CD4-positive, alpha-beta T cell treated with Interleukin-6 for 4 hours (primary cell): ENCODE measurements at places on chromosomes 6 and 20.

- DNase-seq, result peak; percentile 64
These were observed 2.1 kb downstream of the RAET1E start for GRCh38 chr6:149895833-149896271.

DNA sequence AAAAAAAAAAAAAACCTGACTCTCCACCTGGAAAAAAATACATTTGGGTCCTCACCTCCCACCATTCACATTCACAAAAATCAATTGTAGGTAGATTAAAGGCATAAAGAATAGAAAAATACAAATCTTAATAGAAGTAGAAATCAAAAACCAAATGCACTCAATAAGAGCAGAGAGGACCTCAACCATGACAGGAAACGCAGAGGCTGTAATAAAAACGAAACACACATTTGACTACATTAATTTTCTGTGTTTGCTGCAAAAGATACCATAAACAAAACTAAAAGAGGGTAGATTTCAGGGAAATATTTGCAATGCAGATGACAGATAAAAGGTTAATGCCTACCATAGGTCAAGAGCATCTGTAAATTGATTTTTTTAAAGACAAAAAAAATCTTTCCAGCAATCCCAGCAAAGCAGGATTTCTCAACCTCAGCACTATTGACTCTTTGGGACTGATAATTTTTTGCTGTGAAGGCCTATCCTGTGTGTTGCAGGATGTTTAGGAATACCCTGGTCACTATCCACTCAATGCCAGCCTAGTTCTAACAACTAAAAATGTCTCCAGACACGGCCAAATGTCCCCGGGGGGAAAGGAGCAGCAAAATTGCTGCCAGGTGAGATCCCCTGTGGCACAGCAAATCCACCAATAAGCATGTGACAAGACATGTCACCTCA is 9.1 kb downstream of the ETV7 start:
- no peak for DNase-seq

DNA sequence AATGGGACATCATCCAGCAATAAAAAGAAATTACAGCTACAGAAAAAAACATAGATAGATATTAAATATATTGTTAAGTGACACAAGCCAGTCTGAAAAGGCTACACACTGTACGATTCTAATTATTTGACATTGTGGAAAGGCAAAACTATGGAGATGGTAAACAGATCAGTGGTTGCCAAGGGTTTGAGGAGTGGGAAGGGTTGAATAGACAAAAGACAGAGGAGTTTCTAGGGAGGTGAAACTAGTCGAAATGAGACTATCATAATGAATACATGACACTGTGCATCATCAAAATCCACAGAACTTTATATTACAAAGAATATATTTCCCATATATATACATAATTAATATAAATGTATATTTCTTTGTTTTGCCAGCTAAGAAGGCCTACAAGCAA is 9.8 kb downstream of the EPM2A start:
- no peak for DNase-seq

DNA sequence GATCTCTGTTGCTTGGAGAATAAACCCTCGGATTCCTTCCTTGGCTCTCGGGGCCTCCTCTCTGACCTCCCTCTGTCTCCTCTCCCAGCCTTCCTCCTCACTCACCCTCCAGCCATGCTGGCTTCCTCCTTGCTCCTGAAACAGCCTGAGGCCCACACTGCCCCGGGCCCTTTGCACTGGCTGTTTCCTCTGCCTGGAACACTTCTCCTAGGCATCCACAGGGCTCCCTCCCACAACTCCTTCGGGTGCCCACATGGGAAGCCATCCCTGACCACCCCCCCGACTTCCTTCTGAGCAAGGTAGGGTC is 87.7 kb downstream of the CEBPB start:
- DNase-seq, result no peak

- DNase-seq, result no peak
These were observed 8.1 kb downstream of the ASIP start for GRCh38 chr20:34249291-34249690.

DNA sequence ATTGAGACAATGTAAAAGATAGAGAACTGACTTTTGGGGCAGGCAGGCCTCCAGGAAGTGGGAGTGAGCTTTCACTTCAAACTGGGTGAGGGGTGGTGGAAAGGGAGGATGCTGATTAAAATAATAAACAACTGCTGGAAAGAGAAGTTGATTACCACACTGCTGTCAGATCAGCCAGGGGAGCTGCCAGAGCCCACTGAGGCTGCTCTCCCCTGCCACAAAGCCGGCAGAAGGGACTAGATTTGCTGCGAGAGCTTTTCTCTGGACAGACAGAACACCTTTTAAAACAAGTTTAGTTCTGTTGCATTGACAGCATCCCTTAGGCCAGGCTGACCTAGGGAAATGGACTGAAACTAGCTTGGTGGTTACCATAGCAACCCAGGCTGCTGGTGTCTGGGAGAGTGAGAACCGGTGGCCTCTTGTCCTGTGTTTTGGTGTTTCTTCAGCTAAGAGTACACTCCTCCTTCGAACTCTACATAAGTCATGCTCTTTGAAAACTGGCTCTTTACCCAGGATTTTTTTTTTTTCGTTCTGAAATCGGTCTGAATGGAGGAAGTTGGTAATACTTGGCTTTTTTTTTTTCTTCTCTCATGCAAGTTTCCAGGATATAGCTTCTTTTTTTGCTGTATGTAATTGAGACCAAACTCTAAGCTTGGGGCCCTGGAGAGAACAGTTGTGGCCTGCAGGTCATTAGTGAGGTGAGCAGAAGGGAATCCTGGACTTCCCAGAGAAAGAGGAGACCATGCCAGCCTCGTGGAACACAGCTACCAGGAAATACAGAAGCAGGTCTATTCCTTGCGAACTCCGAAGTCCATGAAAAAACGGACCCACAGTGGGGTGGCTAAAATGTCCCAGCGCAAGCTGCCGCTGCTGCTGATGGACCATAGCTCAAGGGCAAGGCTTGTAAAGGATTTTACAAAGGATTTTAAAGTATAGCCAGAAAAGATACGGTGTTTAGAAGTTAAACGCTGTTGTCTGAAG is 374.4 kb downstream of the UTRN start:
- DNase-seq, result peak; percentile 5

DNA sequence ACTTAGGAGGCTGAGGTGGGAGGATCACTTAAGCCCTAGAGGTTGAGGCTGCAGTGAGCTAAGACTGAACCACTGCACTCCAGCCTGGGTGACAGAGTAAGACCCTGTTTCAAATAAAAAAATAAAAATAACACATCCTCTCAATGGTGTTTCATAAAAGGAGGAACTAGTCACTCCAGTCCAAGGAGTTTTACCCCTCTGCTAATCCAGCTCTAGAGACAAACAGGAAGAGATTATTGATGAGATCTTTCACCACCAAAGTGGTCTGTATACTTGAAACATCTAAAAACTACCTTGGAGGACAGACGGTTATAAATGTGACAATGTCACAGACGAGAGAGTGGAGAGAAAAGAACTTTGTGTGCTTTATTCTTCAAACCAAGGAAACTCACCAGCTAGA is 58.2 kb downstream of the PIGU start:
- no peak for DNase-seq

DNA sequence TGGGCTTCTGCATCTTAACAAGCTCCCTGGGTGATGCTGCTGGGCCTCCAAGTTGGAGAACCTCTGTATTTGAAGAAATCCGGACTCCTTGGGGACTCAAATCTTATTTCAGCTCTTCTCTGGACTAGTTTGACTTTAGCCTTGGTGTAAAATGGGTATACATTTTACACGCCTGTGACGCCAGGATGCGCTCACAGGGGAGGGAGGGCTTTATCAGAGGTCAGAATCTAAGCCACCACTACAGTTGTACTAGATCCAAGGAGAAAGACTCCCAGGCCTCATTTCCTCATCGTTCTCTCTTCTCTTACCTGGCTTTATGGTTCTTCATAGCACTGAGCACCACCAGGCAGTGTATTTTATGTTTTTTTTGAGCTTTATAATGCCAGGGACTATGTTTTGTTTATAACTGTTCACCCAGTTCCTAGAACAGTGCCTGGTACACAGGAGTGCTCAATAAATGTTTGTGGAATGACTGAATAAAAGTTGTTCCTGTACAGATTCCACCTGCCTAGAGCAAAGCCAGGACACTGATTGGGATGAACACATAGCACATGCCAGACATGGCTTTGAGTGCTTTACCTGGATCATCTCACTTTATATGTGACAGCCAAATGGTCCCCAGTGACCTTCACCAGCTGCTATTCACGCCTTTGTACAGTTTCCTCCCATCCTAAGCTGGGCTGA is 5.1 kb upstream of the RBCK1 start:
- DNase-seq, result no peak

GRCh38 chr20:1374246-1374645 is 18.6 kb downstream of the FKBP1A start:
- no peak for DNase-seq

GRCh38 chr20:16821211-16822089 is 73.3 kb downstream of the OTOR start:
- DNase-seq, result no peak

GRCh38 chr20:1435337-1435699 is 31.3 kb downstream of the NSFL1C start:
- DNase-seq, result no peak

GRCh38 chr6:25014791-25015560 is 79.2 kb upstream of the RIPOR2 start:
- DNase-seq, result peak; percentile 54

DNA sequence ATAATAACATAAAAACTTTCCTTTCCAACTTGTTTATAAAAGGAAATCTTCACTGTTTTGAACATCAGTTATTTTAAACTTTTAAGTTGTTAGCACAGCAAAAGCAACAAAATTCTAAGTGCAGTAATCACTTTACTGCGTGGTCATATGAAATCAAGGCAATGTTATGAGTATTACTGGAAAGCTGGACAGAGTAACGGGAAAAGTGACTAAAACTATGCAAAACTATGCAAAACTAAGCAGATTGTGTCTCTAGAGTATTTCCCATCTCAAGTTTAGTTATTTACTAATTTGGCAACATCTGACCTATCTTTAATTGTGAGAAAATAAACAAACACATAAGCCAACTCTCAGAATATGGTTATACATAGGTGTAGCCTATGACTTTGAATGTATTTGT is 10.9 kb upstream of the ANKEF1 start:
- DNase-seq, result no peak

DNA sequence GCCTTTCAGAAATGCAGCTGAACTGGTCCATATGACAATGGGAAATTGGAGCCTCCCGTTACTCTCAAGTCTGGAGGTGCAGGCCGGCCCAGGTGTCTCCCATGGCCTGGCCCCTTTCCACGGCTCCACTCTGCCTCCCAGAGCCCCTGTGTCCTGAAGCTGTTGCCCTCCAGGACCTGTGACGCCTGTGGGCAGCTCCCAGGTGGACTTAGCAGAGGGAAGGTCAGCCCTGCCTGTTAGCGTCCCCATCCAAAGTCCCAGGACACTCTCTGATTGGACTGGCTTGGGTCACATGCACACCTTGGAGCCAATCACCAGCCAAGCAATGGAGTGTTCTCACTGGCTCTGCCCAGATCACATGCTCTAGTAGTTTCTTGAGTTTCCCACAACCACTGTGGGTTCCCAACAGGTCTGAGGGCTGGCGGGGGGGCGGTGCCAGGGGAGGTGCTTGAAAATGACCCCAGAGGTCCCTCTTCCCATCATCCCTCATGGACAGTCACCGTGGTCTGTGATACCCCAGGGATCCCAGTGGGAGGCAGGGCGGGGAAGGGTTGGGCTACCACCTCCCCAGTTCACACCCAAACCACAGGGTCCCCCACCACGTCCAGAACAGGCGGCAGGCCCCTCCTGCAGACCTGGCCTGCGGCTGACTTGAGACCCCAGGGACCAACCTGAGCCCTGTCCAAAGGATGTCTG is 135.6 kb downstream of the TAF4 start:
- DNase-seq, result no peak

DNA sequence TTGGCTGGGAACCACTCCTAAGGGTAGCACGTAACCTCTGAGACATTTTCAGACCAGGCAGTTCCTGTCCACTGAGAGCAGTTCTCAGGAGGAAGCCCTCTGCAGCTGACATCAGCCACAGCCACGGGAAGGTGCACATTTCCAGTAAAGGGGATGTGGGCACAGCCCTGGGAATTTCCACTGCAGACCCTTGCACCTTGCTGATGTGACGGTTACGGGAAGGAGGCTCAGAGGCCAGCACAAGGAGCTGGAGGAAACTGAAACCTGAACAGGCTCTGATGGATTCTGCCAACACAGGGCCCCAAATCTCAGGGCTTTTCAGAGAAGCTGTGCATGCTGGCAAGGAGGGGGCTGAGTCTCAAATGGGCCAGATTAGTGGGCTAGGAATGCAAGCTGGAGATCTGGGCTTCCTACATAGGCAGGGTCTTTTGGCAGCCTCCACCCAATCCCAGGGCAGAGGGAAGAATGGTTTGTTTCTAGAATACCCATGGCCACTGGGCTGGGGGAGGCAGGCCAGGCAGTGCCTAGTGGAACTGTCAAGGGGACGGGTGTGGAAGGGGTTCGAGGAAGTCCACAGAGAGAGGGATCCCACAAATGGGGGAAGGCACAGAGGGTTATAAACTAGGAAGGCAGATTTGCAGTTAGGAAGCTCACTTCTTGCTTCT is 14.2 kb downstream of the EBF4 start:
- DNase-seq, result no peak

DNA sequence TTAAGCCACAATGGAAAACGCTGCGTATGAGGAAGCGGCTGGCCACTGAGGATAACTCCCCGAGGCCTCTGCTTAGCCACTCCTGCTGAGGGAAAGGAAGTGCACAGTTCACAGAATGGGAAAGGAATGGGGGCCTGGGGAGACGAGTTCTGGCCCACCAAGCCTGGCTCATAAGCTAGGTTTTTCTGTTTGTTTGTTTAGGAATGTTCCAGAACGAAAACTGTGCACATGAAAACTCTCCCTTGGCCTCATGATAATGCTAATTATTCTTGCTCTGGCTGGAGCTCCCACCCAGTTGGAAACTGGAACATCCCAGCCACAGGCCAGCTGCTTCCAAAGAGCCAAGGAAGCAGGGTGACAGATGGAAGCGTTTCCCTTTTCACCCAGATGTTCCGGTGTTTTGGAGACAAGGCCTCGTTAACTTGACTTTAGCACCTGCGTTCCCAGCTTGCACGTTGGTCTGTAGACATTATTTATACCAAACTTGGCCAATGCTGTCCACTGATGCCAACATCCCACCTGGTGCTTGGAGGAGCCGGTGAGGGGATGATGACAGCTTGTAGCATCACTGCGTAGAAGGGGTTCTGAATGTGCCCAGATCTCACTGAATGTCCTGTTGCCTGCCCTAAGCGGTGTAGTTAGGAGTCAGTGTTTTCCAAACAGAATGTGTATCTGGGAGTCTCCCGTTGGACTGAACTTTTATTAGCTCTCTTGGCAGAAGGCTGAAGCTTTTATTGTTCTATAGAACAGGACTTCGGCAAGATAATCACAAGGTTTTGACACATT is 34.5 kb downstream of the APCDD1L start:
- DNase-seq, result no peak

- no peak for DNase-seq
These were observed 114.7 kb downstream of the GJA10 start for GRCh38 chr6:90008908-90009501.
